ENCODE measurements at places on chromosomes 1 and 21.
A peak's percentile ranks its signal among the peaks of the same experiment; 100 is the strongest.

DNA sequence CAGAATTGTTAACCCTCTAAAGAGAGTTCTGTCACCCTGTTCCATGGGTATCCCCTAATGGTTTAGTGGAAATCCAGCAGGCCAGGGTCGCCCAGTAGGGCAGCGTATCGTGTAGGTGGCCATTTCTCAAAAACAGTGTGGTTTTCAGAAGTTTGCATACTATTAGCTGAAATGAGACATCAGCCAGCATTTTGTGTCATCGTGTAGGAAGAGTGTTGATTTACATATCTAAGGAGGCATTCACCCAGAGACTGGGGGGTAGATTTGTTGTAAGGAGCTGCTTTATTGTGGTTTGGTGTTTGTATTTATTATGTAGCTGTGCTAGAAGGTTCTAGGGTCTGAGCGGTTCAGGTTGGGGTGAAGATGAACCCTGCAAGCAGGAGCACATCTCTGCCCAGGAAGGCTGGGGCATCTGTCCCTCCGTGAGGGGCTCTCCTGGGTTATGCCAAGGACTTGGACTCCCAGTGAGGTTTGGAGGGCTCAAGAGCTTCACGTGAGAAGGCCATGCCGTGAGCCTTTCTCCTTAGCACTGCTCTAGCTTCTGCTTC is 174.4 kb downstream of the PGBD5 start:
- DNase-seq: no peak

DNA sequence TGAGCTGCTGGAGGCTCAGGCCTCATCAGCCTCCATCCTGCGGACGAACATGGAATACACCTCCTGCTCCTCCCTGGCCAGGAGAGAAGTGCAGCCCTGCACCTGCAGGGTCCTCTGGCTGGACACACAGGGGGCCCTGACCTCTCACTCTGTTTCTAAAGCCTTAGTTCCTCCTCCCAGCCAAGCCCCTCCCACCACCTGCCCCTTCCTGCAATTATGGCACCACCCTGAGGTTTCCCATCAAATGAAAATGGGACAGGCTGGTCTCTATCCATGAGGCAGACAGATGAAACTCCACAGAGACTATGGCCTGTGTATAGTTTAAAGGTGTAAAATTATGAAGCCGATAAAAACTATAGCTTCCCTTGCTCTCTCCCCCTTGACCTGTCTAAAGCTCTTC is 42.6 kb downstream of the CACNA1S start:
- DNase-seq: no peak

DNA sequence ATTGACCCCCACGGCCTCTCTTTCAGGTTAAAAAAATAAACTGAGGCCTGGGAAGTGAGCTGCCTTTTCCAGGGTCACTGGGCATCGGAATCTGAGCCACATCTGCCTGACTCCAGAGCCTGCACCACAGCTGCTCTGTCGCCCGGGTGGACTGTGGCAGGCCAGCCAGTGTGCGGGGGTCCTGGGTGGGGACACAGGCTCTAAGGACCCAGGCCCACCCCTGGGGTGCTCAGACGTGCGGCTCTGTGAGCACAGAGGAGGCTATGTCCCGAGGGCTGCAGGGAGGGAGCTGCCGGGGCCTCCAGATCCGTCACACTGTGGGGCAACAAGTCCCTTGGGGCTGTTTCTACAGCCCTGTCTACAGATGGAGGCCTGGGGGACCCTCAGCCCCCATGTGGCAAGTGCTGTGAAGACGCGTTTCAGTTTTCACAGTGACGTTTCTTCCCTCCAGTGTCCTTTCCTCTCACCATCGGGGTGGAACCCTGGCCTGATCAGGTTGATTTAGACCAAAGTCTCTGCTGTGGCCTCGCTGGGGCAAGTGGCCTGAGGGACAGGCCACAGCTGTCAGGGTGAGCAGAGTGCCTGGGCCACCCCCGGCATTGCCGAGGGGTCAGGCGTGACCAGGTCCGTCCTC is 39.2 kb upstream of the ACTRT2 start:
- DNase-seq: no peak

DNA sequence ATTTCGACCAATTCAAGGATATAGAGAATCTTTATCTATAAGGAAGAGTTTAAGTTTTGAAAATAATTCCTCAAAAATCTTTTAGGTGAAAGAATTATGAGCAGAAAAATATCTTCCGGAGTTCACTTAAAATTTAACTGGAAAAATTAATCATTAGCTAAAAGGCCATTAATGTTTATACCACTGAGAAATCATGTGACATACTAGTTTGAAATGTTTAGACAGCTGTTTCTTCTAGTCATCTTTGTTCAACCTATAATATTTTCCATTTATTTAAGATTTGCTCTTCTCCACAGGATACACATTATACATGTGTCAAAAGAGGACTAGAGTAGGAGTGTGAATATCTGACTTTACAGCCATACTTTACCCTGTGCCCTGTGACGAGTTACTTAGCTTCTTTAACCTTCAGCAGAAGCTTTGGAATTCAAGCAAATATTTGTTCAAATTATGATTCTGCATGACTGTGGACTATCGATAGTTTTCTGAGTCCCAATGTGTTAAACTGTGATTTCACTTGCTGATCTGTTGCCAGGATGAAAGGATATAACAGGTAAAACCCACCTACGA is 374.8 kb downstream of the BRINP3 start:
- no peak for DNase-seq

GRCh38 chr21:42080788-42081083 is 9.6 kb downstream of the UMODL1 start:
- no peak for DNase-seq

DNA sequence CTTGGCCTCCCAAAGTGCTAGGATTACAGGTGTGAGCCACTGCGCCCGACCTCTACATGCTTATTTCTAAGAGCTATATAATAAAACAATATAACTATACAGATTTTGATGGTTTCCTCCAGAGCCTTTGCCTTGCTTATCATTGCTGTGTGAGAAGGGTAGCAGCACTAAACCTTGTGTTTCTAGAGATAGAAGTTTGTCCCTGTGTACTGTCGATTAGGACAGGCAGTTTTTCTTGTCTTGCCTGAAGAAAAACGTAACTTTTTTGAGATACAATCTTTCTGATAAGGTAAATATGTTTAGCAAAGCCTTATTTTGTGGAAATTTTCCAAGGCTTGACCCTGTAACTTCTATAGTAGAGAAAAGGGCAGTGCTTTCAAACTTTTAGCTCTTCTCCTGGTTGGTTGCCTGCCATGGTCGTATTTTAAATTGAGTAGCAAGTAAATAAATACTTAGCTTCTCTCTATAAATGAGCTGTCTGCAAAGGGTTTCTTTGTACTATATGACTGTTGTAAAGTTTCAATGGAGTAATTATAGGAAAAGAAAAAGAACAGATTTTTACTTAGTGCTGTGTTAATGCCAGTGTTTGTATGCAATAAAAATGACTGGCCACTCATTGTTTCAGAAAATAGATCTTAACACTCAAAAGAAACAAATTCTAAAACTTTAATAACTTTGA is 86.4 kb upstream of the CACYBP start:
- DNase-seq: no peak

GRCh38 chr1:182702826-182703524 is 18.6 kb upstream of the RGS8 start:
- peak; percentile 24 for DNase-seq

GRCh38 chr1:210600421-210601159 is 271.9 kb downstream of the HHAT start:
- no peak for DNase-seq

DNA sequence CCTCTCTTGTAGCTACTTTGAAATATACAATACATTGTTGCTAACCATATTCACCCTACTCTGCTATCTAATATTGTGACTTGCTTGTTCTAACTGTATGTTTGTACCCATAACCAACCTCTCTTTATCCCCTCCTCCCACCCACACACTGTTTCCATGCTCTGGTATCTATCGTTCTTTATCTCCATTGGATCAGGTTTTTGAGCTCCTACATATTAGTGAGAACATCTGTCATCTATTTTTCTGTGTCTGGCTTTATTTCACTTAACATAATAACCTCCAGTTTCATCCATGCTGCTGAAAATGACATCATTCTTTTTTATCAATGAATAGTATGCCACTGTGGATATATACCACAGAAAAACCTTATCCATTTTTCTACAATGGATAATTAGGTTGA is 1230.1 kb downstream of the PLA2G4A start:
- DNase-seq: no peak

GRCh38 chr1:226046240-226046639 is 16.3 kb upstream of the H3-3A start:
- DNase-seq: no peak

GRCh38 chr1:212622906-212623305 is 14.3 kb downstream of the ATF3 start:
- no peak for DNase-seq

DNA sequence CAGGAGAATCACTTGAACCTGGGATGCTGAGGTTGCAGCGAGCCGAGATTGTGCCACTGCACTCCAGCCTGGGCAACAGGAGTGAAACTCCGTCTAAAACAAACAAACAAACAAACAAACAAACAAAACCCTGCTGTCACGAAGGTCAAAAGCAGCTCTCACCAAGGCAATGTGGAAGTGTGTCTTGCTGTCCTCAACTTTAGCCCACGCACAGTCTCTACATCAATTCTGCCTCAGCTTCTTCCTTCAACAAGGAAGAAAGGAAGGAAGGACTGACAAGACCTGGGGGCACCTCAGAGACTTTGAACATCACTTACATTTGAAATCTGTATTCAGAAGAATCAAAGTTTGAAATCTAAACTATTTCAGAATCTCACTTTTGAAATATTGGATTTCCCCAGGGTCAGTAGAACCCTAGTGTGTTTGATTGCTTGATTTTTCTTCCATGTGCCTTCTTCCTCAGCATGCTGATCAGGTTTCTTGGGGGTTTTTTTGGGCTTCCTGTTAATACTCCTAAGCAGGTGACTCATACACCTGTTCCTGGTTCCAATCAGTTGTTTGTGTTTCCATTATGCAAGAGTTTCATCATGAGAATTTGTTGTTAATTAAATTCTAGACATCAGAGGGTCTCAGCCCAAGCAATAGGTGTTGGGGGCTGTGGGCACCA is 6.5 kb upstream of the CSTB start:
- no peak for DNase-seq

GRCh38 chr21:37550157-37550556 is 183.6 kb downstream of the DYRK1A start:
- no peak for DNase-seq

GRCh38 chr21:16437586-16437985 is 707.8 kb downstream of the USP25 start:
- DNase-seq: no peak

DNA sequence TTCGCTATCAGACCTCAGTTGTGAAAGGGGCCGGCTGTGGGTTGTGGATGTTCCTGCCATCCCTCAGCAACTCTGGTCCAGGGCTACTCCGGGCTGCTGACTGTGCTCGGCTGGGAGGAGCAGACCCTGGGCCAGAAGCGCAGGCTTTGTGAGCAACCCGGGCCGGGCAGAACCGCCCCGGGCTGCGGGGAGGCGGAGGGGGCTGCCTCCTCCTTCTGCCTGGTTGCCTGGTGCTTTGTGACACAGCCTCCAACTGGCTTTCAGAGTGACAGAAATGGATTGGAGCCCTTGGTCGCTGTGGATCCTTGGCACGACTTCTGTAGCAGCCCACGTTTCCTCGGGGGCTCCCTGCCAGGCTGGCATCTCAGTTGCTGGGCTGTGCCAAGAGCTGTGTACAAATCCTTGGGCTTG is 10.0 kb downstream of the DRAXIN start:
- no peak for DNase-seq

GRCh38 chr1:43532716-43533115 is 2.0 kb downstream of the PTPRF start:
- DNase-seq: no peak

- no peak for DNase-seq
Measured at GRCh38 chr1:208523007-208523406, 278.8 kb upstream of the PLXNA2 start.

- DNase-seq: no peak
Measured at GRCh38 chr1:209328196-209328595, 255.3 kb upstream of the CAMK1G start.

DNA sequence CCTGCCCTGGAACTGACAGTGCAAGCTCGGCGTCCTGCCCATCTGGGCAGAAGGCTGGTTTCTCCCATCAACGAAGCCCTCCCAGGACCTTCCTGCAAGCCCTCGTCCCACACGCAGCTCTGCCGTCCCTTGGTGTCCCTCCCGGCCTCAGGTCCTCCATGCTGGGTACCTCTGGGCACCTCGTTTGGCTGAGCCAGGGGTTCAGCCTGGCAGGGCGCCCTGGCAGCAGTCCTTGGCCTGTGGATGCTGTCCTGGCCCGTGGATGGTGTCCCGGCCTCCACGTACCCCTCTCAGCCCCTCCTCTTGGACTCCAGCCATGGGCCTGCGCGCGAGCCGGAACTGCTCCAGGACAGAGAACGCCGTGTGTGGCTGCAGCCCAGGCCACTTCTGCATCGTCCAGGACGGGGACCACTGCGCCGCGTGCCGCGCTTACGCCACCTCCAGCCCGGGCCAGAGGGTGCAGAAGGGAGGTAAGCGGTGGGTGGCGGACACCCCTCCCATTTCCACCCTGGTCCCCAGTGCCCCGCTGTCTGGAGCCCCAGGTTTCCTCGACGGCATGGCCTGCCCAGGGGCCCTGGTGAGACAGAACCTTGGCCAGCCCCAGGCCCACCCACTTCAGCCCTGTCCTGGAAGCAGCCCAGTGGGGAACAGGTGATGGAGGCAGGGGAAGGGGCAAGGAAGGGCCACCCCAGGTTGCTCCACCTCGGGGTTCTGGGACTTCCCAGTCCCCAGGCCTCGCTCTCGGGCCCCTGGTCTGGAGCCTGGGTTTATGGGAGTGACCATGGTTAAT is 3.5 kb downstream of the TNFRSF14 start:
- DNase-seq: no peak

GRCh38 chr1:9282696-9282955 is 10.1 kb upstream of the SPSB1 start:
- no peak for DNase-seq

- no peak for DNase-seq
Measured at GRCh38 chr1:116820369-116820768, 66.1 kb downstream of the CD2 start.

DNA sequence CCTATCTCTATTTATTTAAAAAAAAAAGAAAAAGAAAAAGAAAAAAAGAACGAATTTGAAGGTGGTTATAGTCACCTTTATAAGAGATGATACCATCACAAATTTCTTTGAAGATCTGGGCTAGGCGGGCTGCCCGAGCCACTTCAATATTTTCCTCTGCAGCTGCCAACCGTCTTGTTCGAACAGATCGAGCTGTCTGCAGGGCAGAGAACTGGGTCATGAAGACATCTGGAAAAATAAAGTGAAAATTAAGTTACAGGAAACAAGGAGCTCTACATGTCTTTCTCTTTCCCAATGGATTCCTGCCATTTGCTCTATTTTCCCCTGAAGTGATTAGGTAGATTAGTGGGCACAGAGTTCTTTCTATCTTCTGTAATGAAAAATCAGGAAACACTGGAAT is 31.9 kb downstream of the RUSC1 start:
- no peak for DNase-seq

- no peak for DNase-seq
Measured at GRCh38 chr1:232767305-232768074, 37.7 kb upstream of the MAP10 start.

DNA sequence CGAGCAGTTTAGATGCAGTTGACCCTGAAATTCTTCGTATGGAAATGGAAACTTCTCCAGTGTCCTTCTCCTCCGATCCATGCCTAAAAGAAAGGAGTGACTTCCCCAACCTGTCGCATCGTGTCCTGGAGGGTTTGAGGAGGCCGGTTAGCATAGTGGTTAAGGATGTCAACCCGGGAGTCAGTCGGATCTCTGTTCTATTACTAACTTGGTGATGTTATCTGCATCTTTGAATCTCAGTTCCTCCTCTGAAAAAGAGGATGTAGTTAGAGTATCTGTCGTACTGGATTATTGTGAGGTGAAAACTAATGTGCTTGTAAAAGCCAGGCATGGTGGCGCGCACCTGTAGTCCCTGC is 684 bp downstream of the ZBTB8B start:
- DNase-seq: no peak

All from NCI-H1436 treated with DMSO at 0.1 percent for 48 hours (cell line).